ENCODE measurements at places on chromosomes 16 and 17.

GRCh38 chr17:8966926-8967325 lies 1.4 kb upstream of the PIK3R5 start:
- no peak for DNase-seq

- DNase-seq: no peak
Measured at GRCh38 chr17:74757502-74757901, 9.1 kb downstream of the NHERF1 start.

- DNase-seq: no peak
Measured at GRCh38 chr17:17416007-17416399, 60.8 kb upstream of the MED9 start.

GRCh38 chr17:35923609-35924114 lies 6.9 kb downstream of the RDM1 start:
- no peak for DNase-seq

DNA sequence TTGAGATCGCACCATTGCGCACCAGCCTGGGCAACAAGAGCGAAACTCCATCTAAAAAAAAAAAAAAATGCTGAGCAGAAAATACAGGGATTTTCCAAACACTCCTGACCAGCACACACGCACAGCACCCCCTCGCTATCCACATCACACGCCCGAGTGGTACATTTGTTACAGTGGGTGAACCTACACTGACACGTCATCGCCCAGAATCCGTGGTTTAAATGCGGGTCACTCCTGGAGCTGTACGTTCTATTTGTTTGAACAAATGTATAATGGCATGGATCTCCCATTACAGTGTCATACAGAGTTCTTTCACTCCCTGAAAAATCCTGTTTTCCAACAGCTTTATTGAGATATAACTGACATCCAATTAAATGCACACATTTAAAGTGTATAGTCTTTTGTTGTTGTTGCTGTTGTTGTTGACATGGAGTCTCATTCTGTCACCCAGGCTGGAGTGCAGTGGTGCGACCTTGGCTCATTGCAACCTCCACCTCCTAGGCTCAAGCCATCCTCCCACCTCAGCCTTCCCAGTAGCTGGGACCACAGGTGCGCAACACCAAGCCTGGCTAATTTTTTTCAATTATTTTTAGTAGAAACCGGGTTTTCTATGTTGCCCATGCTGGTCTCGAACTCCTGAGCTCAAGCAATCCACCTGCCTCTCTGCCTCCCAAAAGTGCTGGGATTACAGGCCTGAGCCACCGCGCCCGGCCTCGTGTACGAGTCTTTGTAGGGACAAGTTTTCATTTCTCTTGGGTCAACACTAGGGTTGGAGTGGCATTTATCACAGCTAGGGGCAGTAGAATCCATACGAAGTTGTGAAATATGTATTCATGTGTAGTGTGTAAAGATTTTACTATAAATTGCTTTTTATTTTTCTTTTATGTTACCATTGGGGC lies 4.4 kb upstream of the CARHSP1 start:
- DNase-seq: no peak

DNA sequence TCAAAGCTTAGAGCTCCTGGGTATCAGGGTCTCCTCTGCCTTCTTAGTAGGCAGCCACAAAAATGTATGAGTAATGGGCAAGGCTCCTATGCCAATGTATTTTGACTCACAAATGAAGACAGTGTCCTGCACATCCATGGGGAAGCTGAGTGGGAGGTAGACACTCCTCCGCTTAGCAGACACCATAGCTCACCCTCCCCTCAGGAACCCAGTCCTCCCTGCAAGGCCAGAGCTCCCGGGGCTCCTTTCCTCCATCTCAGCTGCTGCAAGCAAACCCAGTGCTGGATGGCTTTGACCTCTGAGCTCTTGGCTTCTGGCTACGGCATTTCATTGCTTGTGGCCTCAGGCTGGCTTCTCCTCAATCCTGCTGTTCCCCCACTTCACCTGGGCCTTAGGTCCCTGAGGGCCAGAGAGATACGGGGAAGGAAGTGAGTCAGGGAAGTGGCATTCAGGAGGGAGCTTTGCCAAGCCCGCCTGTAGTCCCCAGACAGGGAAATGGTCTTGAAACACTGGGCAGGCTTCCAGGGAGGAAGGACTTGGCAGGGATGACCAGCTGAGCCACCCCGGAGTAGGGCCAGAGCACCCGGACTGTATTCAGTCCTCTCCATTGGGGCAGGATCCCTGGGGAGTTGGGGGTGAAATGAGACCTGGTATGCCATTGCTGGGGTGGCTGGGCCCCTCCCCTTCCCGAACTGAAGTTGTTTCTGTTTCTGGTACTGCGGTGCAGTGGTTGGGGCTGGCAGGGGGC lies 4.5 kb downstream of the ABCC3 start:
- no peak for DNase-seq

- no peak for DNase-seq
Measured at GRCh38 chr17:41428591-41429291, 4.4 kb upstream of the KRT37 start.

- DNase-seq: no peak
Measured at GRCh38 chr17:11643851-11644250, 45.6 kb downstream of the DNAH9 start.

- DNase-seq: no peak
Measured at GRCh38 chr16:77591347-77591746, 131.0 kb upstream of the NUDT7 start.

- DNase-seq: no peak
Measured at GRCh38 chr17:8001976-8002720, at the start of gene GUCY2D. GUCY2D (plus strand) TSS chr17:8002615; CDS start chr17:8003048, 433 bp downstream.

DNA sequence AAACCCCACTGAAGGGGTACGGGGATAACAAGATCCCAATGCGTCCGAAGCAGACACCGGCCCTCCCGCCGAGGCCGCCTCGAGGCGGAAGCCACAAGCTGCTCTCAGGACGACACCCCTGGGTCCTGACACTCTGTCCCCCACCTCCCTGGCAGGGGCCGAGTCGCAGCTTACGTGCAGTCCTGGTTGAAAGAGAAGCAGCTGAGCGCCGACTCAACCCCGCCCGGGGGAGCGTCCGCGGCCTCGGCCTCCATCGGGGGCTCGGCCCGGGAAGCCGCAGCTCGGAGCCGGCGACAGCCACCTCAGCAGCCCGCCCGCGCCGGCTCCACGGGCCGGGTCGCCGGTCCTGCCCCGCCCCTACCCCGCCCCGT lies at the start of gene WIPI1:
TSS of gene WIPI1 (minus strand) at position 329 of the 371 bp plus-strand sequence. CDS start at position 254, 75 bp downstream.
- DNase-seq: peak; percentile 27
